ENCODE measurements at places on chromosomes 5 and 9.

- no peak for DNase-seq
These were observed 18.1 kb downstream of the MYMK start for GRCh38 chr9:133506653-133507038.

DNA sequence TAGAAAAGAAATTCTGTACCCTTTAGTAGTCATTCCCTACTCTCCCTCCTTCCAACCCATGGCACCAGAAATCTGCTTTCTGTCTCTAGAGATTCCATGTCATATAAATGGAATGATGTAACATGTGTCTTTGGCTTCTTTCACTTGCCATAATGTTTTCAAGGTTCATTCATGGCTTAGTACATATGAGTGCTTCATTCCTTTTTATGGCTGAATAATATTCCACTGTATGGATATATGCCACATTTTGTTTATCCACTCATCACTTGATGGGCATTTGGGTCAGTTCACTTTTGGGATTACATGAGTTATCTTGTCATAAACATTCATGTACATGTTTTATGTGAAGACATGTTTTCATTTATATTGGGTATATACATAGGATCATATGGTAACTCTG, 19.4 kb downstream of the POLR3G start:
- DNase-seq = no peak

GRCh38 chr5:78972654-78973428, 12.3 kb downstream of the ARSB start:
- no peak for DNase-seq

- DNase-seq = peak; percentile 8
These were observed 48.6 kb downstream of the UGCG start for GRCh38 chr9:111945216-111945615.

GRCh38 chr5:65721050-65721719, 724 bp downstream of the SGTB start:
- DNase-seq = no peak

DNA sequence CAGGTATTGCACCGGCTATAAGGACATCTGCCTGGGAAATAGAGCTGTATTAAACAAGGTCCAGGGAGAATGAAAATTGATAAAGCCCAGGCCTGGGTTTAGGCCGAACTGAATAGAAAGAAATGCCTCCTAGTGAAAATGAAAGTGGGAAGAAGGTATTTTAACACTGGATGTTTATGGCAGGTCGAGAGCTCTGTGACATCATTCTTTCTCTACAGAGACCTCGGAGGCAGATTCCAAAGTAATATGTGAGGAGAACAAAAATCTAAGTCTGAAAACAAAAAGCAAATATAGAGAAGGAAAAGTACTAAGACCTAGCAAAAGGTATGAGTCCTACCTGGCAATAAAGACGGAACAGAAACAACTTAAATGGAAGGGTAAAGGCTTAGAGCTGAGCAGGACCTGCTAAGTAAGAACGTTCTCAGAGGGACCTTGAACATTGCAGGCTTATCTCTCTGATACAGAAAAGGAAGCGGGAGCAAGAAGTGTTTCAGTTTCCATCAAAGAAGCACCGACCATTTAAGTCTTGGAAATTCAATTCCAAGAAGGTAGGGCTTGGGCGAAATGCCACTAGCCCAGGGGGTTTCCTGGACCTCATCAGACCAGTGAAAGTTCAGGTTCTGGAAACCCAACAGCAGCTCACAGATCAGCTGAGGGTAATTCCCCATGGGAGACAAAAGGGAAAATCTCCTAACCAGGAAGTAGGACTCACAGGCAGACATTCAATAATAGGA, 80.0 kb downstream of the SUSD1 start:
- DNase-seq = no peak

DNA sequence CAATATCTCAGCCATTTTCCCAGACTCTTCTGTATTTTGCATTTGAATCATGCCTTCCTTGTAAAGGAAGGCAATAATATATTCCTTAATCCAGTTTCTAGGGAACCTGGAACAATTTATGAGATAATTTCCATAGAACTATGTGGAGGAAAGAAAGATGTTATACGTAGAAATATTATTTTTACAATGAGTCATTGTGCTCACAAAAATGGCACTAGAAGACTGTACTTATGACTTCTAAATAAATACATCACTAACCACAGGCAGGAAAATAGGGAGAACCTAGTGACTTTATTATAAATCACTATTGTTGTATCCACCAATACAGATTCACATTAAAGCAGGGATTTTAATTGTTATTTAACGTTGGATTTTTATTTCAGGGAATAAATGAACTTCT, 87.6 kb downstream of the FBXO38 start:
- DNase-seq = no peak

- DNase-seq = no peak
These were observed 57.3 kb downstream of the CTSL start for GRCh38 chr9:87783180-87783579.

- DNase-seq = no peak
These were observed 80.2 kb downstream of the KCNIP1 start for GRCh38 chr5:170584003-170584402.

GRCh38 chr9:4984171-4984620, 876 bp upstream of the JAK2 start:
- no peak for DNase-seq

All from CD4-positive, alpha-beta T cell treated with Interleukin-1 beta for 1 hour (primary cell).